ENCODE measurements at places on chromosomes 3 and 15.

DNA sequence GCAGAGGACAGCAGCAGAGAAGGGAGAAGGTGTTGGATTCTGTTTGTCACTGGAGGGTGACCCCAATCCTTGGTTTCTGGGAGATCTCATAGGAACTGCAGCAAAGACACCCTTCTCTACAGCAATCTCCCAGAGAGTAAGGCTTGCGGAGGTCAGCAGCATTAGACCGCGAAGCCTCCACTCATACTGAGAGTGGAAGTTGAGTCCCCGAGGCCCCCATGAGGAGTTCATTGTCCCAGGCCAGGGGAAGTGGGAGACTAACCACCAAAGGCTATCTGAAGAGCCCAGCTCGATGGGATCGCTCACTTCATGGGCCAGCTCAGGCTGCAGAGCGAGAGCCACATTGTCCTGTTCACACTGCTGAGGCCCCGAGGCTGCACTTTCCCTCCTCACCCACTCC is 44.6 kb downstream of the GLDN start:
- no peak for DNase-seq

DNA sequence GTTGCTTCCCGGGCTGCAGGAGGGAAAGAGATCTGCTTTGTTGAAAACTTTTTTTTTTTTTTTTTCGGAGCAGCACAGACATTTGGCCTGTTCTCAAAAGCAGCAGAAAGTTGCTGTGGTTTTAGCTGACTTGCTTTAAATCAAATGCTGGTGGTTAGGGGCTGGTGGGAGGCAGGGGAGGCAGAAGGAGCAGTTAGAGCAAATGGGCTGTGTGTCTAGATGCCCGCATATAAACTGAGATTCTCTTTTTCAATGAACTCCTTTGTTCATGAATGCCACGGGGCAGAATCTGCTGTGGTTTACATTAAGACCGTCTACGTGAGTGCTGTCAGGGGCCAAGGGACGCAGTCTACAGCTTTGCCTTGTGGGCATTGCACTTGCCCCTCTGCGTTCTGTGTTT is 95.9 kb downstream of the FLNB start:
- no peak for DNase-seq

DNA sequence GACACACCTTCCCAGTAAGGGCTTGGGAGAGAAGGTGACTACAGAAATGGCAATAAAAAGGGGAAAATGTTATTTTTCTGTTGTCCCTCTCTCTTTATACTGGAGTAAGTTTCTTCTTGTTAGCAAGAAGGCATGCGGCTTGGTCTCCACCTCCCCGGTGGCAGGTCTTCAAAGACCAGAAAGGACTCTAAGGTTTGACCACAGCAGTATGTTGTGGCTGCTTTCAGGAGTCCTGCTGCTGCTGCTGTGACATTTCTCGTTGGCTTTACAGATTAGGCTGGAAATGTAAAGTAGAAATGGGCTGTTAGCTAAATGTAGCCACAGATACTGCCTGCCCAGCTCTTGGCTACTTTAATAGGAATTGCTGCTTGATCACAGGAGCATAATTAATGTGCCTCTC is 175.8 kb upstream of the ZBTB20 start:
- no peak for DNase-seq

DNA sequence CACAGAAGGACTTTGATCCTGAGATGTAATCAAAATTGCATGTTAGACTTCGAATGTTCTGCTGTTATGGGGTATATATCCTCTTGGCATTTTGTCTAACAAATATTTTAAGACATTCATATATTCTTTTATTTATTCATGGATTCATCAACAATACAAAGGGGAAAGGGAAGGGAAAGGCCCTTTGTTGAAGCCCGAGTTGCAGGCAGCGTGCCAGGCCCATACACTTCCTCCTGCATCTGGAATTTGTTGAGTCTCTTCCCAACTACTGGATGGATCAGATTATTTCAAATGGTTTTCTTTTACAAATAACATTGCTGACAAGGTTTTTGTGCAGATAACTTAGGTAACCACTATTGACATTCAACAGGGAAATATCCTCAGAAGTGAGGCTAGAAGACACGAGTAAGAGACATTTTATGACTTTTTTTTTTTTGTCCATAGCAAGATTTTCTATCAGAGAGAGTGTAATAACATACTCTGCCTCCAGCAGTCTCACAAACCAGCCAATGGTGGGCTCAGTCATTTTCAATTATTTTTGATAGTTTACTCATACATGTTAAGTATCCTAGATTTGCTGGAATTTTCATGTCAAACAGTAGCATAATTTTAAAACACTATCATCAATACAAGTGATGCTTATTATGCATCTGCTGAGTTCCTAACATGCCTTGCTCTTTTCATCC is 94.3 kb downstream of the RPL39L start:
- no peak for DNase-seq
